ENCODE measurements at places on chromosomes 12 and 14.

- DNase-seq, result no peak
These were observed 4.8 kb upstream of the LMO3 start for GRCh38 chr12:16610743-16611142.

DNA sequence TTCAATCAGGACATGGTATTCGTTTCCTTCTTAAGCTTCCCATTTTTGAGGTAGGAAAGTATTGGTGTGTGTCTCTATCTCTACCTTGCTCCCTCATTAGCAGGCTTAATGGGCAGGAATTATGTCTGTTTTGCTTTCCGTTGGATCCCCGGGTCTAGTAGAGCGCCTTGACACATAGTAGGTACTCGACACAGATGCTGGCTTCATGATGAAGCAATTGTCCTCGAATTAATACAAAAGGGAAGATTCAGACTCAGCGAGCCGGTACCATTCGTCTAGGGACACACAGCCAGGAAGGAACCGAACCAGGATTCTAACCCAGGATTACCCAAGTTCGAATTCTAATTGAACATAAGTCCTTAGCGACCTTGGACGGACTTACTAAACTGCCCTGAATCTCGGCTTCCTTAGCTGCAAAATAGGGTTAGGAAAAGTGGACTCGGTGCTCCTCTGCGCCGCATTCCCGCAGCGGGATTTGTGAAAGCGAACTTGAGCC lies 496 bp upstream of the ISCU start:
- DNase-seq, result no peak

DNA sequence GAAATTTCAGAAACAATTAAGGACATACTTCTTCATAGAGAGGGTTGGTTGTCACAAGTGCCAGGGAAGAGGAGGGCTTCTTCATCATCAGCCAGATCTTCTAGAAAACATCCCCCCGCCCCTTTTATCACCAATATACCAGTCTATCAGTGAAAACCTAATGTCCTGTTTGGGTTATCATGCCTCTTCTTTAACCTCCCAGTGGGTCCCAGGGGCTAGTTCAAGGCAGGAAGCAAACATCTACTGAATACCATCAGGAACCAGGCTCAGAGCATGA lies 13.3 kb upstream of the KRT86 start:
- no peak for DNase-seq

- DNase-seq, result no peak
These were observed 9.2 kb downstream of the HOXC8 start for GRCh38 chr12:54017878-54018467.

DNA sequence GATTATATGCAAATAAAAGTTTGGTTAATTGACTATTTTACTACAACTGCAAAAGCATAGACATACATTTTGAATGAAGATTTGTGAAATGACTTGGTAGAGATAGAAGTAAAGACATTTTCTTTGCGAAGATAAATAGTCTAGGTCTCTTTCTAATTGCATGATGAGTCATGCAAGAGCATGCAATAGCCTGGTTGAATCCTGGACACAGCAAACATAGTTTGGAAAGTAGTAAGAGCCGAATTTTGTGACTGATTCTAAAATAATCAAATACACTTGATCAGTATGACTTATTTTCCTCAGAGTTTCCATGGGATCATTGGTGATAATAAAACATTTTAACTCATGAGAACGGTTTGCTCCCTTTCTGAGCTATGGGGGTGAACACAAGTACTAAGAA lies 27.7 kb upstream of the CAND1 start:
- DNase-seq, result no peak

GRCh38 chr12:91204421-91204820 lies 21.8 kb upstream of the DCN start:
- DNase-seq, result no peak

- DNase-seq, result no peak
These were observed 73.5 kb downstream of the ARMH4 start for GRCh38 chr14:58078471-58078870.

DNA sequence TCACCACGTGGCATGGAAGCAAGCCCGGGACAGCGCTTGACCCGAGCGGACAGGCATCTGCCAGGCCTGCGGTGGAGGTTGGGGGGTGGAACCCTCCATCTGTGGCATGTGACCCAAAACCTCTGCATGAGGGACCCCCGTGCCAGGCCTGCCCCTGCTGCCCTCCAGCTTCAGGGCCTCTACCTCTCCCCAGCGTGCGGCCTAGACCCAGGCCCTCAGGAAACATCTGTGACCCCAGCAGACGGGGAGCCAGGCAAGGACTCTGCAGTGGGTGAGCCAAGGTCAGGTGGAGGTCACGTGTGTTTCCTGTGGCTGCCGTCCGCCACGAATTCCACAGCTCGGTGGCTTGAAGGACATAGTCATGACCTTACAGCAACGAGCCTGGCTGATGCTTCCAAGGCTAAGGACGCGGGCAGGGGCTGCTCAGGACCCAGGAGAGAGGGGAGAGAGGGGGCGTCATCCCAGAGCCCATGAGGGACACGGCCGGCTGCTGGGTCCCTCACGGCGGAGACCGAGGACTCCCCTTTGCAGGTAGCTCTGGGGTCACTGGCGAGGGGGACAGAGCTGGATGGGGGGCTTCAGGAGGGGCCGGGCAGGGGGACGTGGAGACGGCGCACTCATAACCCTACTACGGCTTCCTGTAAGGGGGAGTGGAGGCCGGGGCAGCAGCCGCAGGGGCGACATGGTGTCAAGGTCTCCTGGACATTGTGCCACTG lies 91.5 kb downstream of the GALNT9 start:
- no peak for DNase-seq

- DNase-seq, result no peak
These were observed 461.2 kb downstream of the TMEM121 start for GRCh38 chr14:105987563-105987962.

GRCh38 chr12:95637471-95638155 lies 86.3 kb upstream of the USP44 start:
- DNase-seq, result no peak

DNA sequence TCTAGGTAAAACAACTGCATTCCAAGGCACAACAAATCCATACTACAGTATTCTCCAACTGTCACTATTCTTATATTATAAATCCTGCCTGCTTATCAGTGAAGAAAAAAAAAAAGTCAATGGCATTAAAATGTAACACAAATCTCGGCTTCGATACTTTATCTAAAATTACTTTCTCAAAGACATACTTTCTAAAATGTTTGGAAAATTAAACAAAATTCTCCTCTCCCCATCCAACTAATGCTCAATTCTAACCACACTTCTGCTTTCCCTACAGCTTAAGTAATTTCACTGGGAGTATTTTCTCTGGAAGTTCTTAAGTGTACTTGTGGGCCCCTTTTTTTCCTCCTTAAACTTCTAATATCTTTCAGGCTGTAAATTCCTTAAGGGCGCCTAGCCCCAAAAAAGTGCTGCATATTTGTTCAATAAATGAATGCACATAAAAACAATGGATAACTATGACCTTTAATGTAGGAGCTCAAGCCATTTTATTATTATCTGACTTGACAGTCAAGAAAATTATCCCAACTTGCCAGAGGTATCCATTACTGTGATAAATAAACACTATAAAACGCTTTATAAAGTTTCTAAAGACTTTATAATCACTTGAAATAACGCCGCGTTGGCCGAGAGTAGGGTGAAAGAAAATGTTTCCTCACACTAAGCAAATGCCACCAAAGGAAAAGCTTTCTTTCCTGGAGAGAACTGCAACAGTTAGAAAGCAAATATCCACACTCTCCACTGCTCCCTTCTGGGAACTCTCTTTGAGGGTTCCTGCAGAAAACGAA lies 977 bp downstream of the HEATR5A start:
- no peak for DNase-seq

DNA sequence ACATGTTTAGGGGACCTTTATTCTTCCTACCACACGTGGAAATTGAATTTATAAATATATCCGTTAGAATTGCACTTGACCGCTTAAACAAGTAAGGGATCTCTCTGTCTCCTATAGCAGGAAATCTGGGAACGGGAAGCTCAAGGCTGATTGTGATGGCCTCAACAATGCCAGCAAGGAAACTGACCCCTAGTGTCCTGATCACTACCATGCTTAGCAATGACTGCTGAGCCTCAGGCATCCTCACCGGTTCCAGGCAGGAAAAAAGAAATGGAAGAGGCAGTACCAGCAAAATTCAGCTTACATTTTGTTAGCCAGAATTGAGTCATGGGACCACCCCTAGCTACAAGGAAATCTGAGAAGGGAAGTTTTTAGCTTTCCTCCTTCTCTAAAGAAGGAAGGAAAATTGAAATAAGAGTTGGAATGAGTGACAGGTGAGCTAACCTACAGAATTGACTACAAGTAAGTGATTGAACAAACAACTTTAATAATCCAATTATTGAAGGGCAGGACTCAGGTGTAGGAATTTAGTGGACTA lies 43.9 kb upstream of the AMN1 start:
- DNase-seq, result no peak

DNA sequence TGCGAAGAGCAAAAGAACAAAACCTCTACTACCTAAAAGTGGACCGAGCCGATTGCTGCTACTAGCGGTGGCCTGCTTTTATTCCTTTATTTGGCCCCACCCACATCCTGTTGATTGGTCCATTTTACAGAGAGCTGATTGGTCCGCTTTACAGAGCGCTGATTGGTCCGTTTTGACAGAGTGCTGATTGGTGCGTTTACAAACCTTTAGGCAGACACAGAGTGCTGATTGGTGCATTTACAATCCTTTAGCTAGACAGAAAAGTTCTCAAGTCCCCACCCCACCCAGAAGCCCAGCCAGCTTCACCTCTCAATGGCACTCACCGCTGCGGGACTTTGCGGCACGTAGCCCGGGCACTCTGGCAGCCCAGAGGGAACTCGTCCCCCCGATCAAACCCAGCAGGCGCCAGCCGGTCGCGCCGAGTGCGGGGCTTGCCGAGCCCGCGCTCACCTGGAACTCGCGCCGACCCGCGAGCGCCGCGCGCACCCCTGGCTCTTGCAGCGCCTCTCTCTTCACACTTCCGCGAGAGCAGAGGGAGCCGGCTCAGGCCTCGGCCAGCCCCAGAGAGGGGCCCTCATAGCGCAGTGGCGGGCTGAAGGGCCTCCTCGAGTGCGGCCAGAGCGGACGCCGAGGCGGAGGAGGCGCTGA lies 8.7 kb upstream of the FGD4 start:
- no peak for DNase-seq

- no peak for DNase-seq
These were observed 30.7 kb upstream of the GARIN2 start for GRCh38 chr14:67158566-67158965.

DNA sequence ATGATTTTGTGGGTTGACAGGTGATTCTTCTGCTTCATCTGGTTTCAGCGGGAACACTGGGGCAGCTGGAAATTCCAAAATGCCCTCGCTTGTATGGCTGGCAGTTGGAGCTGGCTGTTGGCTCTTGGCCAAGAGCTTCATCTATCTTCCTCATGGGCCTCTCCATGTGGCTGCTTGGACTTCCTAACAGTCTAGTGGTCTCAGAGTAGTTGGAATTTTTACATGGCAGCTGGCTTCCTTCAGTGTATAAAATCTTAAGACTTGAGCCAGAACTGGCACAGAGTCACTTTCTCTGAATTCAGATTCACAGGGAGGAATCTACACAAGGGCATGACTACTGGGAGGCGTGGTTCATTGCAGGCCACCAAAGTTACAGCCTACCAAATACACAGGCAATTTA lies 204.9 kb upstream of the RMST start:
- no peak for DNase-seq

DNA sequence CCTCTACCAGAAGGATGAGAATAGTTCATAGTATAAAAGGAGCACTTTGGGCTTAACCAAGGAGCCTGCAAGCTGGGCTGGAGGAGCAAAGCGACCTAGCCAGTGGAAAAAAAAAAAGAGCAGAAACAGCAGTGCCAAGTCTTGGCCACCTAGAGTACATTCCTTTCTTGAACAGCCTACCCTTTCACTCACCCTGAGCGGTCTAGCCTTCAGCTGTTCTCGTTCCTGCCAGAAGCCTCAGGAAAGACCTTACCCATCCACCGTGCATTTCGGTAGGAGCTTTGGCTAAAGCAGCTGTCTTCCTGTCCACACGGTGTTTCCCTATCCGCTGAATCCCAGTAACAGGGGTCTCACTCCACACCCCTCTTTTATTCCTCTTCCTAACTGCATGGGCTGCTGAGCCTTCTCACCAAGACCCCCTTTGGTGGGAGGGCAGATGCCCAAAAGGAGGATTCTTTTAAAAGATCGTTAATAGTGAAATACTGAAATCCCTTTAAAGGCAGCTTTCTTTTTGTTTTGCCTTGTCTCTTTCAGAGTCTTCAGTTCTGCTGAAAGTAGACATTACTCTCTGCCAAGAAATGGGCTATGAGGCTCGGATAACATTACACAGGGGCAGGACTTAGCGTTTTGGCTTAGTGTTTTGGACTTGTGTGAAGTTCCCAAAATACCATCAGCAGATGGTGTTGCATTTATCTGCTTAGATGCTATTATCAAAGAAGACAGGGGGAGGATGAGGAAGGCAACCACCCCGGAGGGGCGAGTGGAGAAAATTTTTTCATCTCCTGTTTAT lies 88.5 kb upstream of the METAP2 start:
- no peak for DNase-seq

Measured in C1 segment of cervical spinal cord (tissue), 14 donors.